Effector memory CD4-positive, alpha-beta T cell (primary cell): ENCODE measurements at places on chromosomes 13 and 19.
A peak's percentile ranks its signal among the peaks of the same experiment; 100 is the strongest.

DNA sequence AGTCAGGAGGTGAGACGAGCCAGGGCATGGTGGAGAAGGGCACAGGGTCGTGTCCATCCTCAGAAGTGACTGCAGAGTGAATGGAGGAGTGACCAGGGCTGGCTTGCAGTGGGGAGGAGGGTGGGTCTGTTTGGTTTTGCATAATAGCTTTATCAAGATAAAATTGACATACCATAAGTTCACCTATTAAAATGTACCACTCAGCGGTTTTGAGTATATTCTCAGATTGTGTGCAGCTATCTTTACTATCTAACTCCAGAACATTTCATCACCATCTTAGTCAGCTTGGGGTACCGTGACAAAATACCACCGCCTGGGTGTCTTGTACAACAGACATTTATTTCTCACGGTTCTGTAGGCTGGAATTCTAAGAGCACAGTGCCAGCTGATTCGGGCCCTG is 13.2 kb downstream of the ZNF8 start:
- no peak overlapping the region for H3K27ac ChIP-seq
- H3K4me3 ChIP-seq, result no peak overlapping the region
- no peaks in the 10 kb centered on the region for H3K27me3 ChIP-seq
- H3K36me3 ChIP-seq, result peaks cover 60% of the 10 kb centered on the region

DNA sequence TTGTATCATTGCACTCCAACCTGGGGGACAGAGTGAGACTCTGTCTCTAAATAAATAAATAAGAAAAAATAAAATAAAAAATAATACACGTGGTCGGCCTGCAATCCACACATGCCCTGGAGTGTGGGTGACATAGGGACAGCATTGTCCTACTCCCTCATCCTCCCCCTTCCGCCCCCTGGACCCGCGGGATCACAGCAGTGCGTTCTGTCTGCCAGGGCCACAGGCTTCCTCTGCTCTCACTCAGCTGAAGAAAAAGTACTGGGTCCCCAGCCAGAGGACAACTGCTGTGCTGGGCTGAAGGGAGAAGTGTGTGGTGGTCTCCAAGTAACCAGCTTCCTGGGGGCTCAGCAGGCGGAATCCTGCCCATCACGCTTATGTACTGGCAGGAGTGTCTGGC is 6.3 kb downstream of the BCAT2 start:
- H3K4me1 ChIP-seq, result no peaks in the 10 kb centered on the region
- no peaks in the 10 kb centered on the region for H3K27me3 ChIP-seq

DNA sequence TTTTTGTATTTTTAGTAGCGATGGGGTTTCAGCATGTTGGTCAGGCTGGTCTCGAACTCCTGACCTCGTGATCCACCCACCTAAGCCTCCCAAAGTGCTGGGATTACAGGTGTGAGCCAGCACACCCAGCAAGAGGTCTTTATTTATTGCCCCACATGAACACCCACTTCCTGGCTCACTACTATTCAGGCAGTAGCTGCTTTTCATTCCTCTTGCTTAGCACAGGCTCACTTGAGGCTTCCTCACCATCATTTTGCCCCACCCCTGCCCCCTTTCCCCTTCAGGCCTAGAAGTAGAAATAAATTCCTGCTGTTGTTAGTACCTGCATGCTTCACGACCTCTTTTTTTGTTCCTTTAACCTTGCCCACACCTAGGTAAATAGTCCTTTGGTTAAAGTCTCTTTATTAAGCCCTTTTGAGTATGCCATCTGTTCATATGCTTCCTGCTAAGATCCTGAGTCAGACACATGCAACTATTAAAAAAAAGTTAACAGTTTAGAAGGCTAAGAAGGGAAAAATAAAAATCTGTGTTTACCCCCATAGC is 33.5 kb upstream of the ITM2B start:
- H3K4me1 ChIP-seq, result no peaks in the 10 kb centered on the region
- no peaks in the 10 kb centered on the region for H3K36me3 ChIP-seq
- no peak for DNase-seq
- H3K27ac ChIP-seq, result no peak overlapping the region

- H3K27ac ChIP-seq, result no peak overlapping the region
- H3K4me3 ChIP-seq, result peak overlapping the region; percentile 55
- H3K4me1 ChIP-seq, result peaks cover 12% of the 10 kb centered on the region
- H3K36me3 ChIP-seq, result peaks cover 4% of the 10 kb centered on the region
- H3K27me3 ChIP-seq, result no peaks in the 10 kb centered on the region
These were observed 1.3 kb downstream of the TFDP1 start for GRCh38 chr13:113585896-113586295.

DNA sequence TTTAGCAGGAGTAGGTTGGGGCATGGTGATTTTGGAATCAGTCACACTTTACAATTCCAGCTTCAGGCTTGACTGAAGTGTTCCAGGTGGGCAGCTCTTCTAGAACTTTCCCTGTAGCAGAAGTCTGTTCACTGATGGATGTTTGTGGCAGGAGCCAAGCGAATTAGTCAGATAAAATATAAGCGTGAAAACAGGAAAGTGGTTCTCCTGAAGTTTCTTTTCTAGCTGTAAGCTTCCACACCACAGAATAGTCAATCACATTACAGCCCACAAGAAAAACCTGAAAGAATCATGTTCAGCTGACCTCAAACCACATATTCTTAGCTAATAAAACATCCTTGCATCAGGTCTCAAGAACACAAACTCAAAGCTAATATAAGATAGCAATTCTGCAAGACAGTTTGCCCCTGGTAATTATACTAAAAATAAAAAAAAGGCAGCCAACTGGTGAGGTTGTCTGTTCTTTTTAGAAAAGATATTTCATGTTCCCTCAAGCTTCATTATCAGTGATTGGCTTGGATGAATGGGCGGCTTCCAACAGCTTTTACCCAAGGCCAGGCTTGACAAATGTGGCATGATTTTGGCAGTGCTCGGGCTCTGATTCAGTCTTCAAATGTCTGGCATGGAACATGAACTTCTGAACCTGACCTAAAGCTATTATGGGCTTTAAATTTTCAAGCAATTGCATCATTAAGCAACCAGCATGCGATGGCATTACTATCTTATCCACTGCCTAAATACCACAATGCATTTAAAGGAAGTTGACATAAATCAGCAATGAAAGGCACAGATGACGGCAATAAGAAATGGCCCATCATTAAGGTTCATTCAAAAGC is 136.8 kb downstream of the DCLK1 start:
- H3K4me3 ChIP-seq, result no peak overlapping the region
- H3K36me3 ChIP-seq, result no peaks in the 10 kb centered on the region
- H3K27me3 ChIP-seq, result no peaks in the 10 kb centered on the region

DNA sequence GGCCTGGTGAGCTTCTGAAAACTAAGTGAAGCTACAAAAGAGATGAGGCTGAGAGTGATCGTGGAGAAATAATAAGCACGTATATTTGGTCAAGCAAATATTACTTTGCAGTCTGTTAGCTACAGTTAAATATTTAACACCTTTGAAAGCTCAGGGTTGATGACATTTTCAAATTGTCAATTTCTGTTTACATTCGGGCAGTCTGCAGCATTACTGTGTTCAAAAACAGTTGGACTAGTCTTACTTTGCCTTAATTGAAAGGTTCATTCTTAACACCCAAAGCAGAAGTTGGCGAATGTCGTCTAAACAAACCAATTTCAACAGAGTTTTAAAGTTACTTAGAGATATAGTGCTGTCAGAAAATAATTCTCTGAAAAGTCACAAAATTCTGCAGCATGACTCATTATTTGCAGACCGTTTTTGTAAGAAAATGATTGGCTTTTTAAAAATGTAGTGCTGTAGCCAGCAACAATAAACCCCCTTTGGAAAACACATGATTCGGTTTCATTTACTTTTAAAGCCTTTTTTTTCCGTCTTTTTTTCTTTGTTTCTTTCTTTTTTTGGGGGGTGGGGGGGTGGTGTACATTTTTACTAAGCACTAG is 549.0 kb downstream of the GPC6 start:
- no peaks in the 10 kb centered on the region for H3K27me3 ChIP-seq
- H3K27ac ChIP-seq, result no peak overlapping the region
- DNase-seq, result no peak
- no peaks in the 10 kb centered on the region for H3K4me1 ChIP-seq

DNA sequence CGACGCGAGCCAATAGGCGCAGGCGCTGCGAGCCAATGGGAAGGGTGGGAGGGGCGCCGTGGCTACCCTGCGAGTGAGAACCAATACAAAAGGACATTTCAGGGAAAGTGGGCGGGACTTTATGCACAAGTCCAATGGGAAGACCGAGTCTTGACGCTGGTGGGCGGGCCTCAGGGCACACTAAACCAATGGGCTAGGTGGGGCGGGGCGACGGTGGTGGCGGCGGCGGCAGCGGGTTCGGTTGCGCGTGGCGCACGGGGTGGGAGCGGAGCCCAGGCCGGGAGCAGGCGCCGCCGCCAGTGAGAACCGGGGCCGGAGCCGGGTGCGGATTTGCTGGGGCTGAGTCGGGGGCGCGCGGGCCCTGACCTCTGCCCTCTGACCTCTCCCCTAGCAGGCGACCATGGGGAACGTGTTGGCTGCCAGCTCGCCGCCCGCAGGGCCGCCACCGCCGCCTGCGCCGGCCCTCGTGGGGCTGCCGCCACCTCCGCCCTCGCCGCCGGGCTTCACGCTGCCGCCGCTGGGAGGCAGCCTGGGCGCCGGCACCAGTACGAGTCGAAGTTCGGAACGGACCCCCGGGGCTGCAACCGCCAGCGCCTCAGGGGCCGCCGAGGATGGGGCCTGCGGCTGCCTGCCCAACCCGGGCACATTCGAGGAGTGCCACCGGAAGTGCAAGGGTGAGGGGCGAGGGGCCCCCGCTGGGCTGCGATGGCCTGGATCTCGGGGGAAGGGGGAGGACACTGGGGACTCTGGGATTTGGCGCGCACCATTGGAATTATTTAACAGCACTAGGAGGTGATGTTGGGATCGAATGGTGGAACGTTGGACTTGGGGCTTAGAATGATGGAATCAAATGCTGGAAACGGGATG is at the start of gene TOMM40:
Gene TOMM40, plus strand, starts transcription at position 239 of the 867 bp plus-strand sequence. Its CDS starts 162 bp downstream, at position 401.
- no peak for DNase-seq
- peaks cover 31% of the 10 kb centered on the region for H3K36me3 ChIP-seq
- H3K27me3 ChIP-seq, result no peaks in the 10 kb centered on the region
- peaks cover 15% of the 10 kb centered on the region for H3K4me1 ChIP-seq
- H3K4me3 ChIP-seq, result peak within 1 kb of the TSS; percentile 55

DNA sequence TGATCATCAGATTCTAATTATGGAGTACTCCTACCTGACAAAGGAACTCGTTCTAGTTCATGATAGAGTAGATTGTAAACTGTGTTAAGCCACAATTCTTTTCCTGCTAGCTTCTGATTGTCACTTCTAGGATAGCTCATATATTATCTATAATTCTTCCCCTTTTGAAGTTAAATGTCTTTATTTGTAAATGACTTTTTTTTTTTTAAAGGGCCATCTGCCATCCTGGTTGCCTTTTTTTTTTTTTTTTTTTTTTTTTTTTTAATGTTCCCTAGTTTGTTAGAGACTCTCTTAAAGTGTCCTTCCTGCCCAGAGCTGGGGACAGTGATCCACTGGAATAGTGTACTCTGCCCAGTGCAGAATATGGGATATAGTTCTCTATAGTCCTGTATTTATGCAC is 4.3 kb downstream of the CHAMP1 start:
- H3K36me3 ChIP-seq, result peaks cover 19% of the 10 kb centered on the region
- DNase-seq, result no peak
- H3K4me1 ChIP-seq, result peaks cover 6% of the 10 kb centered on the region
- H3K4me3 ChIP-seq, result no peak overlapping the region
- H3K27me3 ChIP-seq, result no peaks in the 10 kb centered on the region
- no peak overlapping the region for H3K27ac ChIP-seq

DNA sequence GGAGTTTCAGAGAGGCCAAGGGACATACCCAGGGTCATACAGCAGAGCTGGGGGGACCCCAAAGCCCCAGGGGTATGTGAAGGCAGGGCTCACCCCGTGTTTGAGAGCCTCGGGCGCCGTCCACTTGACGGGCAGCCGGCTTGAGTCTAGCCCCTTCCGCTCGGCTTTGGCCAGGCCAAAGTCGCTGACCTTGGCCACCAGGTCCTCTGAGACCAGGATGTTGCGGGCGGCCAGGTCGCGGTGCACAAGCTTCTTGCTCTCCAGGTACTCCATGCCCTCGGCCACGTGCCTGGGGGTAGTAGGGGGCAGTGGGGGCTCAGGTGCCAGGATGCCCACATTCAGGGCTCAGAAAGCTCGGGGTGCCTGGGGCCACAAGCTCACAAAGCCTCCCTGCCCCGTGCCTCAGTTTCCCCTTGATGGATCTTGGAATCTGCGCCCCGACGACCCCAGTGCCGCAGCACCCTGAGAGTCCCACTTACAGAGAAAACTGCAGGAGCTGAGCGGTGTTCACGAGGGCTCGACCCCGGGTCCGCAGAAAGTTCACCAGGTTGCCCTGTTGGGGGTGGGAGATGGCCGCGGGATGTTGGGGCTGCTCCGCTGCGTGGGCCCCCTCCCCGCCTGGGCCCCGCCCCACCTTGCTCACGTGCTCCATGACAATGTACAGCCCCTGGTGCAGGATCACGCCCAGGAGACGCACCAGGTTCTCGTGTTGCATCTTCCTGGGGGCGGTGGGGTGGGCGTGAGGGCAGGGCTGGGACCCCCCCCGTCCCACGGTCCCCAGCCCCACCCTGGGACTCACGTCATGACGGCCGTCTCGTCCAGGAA is 7.1 kb downstream of the MATK start:
- no peaks in the 10 kb centered on the region for H3K36me3 ChIP-seq
- H3K4me1 ChIP-seq, result no peaks in the 10 kb centered on the region
- H3K4me3 ChIP-seq, result no peak overlapping the region
- no peak overlapping the region for H3K27ac ChIP-seq

DNA sequence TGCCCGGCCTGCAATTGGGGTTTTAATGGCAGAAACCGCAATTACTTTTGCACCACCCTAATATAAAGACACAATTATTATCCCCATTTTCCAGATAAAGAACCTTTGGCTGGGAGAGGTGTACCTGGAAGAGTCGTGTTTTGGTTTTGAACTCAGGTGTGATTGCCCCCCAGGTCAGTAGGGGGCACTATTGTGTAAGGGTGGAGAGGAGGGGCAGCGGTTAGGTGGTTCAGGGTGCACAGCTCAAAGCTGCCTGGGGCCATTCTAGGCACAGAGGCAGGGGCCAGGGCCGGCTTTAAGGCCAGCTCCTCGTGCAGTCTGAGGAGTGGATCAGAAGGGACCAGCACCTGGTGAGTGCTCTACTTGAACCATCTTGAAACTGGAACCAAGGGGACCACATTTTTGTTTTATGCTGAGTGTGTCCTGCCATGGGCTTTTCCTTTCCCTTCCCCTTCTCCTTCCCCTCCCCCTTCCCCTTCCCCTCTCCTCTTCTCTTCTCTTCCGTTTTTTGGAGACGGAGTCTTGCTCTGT is 5.8 kb upstream of the FCGRT start:
- H3K4me1 ChIP-seq, result peaks cover 23% of the 10 kb centered on the region
- H3K36me3 ChIP-seq, result no peaks in the 10 kb centered on the region
- peak; percentile 61 for DNase-seq
- H3K4me3 ChIP-seq, result no peak overlapping the region
- no peak overlapping the region for H3K27ac ChIP-seq
- no peaks in the 10 kb centered on the region for H3K27me3 ChIP-seq
